ENCODE measurements at places on chromosomes 5 and 9. TPM values are rescaled to one million over a fixed set of nuclear protein-coding genes. Genes with fewer than 3 reads are reported as not detected.

- DNase-seq = no peak
Observed at GRCh38 chr5:76081811-76082771, 1.1 kb upstream of the SV2C start.

DNA sequence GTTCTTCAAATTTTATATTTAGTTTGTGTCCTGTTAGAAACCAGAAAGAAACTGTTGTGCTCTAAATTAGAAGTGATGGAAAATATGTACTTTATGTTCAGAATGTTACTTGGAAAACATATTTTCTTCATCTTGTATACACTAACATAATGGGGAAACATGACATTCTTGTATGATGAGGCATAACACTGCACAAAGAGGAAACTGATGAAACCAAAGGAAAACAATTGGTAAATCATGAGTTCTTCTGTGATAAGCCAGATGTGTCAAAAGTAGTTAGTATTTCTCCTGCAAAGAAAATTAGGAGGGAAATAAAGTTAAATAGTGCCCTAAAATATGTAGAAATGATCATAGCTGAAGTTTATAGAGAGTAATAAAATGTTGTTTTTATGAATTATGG lies 111.1 kb upstream of the FBN2 start:
- DNase-seq = no peak

MELK gene
- polyA plus RNA-seq = 68.6 TPM

GABRA6 gene
- not detected for polyA plus RNA-seq

- DNase-seq = no peak
Observed at GRCh38 chr9:70049236-70049635, 5.6 kb downstream of the MAMDC2 start.

HTR4 gene
- not detected for polyA plus RNA-seq

GRCh38 chr5:74166064-74166463 lies 474.5 kb downstream of the ENC1 start:
- DNase-seq = no peak

LEAP2 gene
- 1.6 TPM for polyA plus RNA-seq

DBH gene
- polyA plus RNA-seq = not detected

SLC6A18 gene
- polyA plus RNA-seq = not detected

- DNase-seq = no peak
Observed at GRCh38 chr9:75803130-75803529, 87.3 kb upstream of the PCSK5 start.

GRCh38 chr5:5288201-5288600 lies 134.3 kb upstream of the ICE1 start:
- DNase-seq = peak; percentile 44

- DNase-seq = no peak
Observed at GRCh38 chr9:87766697-87767096, 40.8 kb downstream of the CTSL start.

DNA sequence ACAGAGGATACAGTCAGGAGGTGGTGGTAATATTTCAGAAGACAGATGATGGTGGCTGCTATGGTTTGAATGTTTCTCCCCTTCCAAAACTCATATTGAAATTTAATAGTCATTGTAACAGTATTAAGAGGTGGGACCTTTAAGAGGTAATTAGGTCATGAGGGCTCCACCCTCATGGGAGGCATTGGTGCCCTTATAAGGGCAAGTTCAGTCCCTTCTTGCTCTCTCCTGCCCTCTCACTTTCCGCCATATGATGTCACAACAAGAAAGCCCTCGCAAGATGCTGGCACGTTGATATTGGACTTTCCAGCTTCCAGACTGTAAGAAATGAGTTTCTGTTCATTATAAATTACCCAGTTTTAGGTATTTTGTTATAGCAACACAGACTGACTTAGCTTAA lies 274.9 kb downstream of the PDE4D start:
- DNase-seq = peak; percentile 54

ABITRAM gene
- 19.3 TPM for polyA plus RNA-seq

CDX1 gene
- not detected for polyA plus RNA-seq

PTPN3 gene
- 8.9 TPM for polyA plus RNA-seq

DNA sequence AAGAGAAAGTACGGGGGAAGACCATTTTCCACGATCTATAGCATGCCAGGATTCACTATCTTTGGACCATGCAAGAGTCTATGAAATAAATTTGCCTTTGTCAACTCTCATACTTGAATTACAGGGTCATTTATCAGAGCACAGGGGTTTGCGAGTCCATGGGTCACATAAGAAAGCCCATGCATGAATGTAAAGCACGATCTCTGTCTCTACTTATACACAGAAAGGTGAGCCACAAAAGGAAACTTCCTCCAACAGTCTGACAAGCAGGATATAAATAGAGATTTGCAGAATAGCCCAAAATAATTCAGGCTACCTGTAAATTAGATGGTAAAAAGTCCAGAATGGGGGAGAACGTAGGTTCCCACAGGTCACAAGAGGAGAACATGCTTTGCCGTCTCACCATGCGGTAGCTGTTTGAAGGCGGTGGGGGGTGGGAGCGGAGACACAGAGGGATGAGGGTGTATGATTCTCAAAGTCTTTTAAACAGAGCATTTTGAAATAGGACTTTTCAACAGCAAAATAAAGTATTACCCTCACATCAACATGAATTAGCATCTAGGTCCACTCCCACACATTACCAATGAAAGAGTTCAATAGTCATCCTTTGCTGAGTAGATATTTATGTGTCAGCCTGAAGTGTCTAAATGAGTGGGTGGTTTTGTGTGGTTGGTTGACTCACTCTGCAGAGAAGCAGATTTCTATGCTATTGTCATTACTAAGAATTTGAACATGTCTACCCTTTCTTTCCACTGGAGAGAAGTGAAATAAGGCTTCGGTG lies 279.7 kb downstream of the EBF1 start:
- no peak for DNase-seq

DNA sequence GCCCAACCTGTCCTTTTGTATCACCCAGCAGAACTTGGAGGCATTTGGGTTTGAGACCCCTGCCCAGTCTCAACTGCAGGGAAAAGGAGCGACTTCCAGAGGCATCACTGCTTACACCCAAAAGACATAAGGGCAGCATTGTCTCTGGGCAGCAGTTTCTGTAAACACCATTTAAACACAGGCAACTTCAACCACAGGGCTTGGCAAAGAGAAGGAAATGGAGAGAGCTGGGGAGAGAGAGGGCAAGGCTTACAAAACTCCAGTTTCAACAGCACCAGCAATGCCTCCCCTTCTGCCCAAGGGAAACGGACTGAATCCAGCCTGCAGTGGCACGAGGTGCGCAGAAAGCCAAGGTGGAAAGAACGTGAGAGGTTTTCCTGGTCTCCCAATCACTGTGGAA lies 147.6 kb downstream of the ROR2 start:
- no peak for DNase-seq

- DNase-seq = no peak
Observed at GRCh38 chr5:81269751-81270393, 31.5 kb upstream of the ZCCHC9 start.

ZDHHC11B gene
- 1.0 TPM for polyA plus RNA-seq

TSTD2 gene
- polyA plus RNA-seq = 11.4 TPM

MSMP gene
- not detected for polyA plus RNA-seq

- no peak for DNase-seq
Observed at GRCh38 chr9:133134388-133135145, 13.5 kb upstream of the RALGDS start.

- DNase-seq = no peak
Observed at GRCh38 chr9:135347461-135347860, 132.1 kb upstream of the PPP1R26 start.

GRCh38 chr9:2624051-2624682 lies 2.6 kb downstream of the VLDLR start:
- DNase-seq = no peak

DNA sequence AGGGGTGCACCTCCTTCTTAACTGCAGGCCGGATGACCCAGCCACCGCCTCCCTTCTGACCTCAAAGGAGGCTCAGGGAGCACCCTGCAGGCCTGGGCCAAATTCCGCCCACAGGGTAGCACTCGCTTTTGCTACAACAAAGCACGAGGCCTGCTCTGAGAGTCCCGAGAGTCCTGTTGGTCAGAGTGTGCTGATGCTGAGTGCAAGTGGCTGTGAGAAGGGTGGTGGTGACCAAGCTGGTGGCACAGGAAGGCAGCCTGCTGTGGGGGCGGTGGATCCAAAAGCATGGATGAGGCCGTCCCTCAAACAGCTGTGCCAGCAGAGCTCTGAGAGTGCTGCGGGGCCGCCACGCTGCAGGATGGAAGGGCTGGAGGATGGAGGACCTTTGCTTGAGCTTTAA lies 101.8 kb downstream of the AK8 start:
- DNase-seq = no peak
